ENCODE measurements at places on chromosomes 5 and 9.

DNA sequence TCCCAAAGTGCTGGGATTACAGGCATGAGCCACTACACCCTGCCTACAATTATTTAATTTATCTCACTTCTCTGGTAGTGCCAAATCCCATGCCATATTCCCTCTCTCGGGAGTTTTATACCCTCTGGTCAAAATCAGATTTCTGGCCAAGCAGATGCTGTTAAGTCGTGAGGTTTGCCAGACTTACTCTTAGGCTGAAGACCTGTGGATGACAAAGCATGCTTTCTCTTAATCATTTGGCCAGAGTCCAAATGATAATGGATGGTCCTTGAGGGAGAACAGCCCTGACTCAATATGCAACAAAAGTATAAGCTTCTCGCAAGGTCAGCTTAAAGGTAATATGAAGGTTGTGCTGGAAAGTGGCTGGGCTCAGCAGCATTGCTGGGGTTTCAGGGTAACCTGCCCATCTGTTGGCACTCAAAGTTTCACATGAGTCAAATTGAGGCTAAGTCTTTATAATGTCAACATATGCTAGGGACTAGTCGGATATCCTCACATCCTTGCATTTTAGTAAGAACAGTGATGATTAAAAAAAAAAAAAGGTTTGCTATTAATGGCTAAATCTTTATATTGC, 280.1 kb downstream of the KIF4B start:
- peak; percentile 75 for DNase-seq

- no peak for DNase-seq
Observed at GRCh38 chr9:122121931-122122330, 28.8 kb upstream of the TTLL11 start.

GRCh38 chr9:84781931-84782866, 112.7 kb downstream of the NTRK2 start:
- DNase-seq = no peak

DNA sequence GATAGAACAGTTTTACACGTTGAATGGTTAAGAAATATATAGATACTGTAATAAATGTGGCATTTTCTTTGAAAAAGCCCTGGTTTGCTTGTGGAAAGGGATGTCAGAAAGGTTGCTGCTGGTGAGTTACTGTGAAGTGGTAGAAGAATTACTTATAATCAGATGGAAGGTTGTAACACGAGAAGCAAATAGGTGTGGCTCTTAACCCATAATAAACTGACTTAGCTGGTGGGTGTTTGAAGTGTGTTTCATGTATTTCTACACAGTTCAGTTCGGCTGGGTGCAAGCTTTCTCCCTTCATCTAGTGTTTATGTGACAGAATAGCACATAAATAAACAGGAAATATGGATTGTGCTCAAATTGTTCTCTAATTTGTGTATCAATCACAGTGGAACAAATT, 5.5 kb downstream of the CNOT6 start:
- no peak for DNase-seq

Data from NCI-H187 (cell line).